ENCODE measurements at places on chromosomes 3 and 15. TPM values are rescaled to one million over a fixed set of nuclear protein-coding genes. Genes with fewer than 3 reads are reported as not detected.

GRCh38 chr3:5014391-5014790, 35.2 kb downstream of the BHLHE40 start:
- H3K27ac ChIP-seq: no peak overlapping the region
- H3K27me3 ChIP-seq: no peaks in the 10 kb centered on the region
- H3K4me3 ChIP-seq: no peak overlapping the region
- no peak for DNase-seq
- H3K36me3 ChIP-seq: no peaks in the 10 kb centered on the region

DNA sequence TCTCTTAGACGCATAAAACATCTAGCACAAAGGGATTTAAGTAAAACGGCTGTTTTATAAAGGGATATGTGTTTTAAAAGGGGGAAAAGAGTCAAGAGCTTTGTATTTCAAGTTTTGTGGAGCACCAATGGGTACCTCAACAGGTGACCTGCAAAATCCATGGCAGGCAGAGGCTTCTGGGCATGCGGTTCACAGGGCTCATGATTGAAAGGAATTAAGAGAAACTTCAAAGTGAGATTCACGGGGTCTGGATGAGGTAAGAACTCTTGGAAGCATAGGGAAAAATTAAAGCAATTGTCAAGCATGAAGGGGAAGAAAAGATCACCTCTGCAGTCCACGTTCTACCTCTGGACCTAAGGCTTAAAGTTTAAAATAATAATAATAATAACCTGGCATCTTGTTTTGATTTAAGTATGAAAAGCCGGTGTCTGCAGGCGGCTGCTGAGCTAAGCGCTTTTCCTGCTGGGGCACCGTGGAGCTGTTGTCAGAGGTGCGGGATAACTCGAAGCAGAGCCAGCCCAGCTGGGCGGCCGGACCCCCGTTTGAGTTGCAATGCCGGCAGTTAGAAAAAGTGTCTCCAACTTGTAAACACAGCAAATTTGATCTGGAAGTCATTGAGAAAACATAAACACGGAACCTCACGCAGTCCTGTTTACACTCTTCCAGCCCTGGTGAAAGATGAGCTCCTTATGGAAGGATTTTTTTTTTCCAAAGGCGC, 40.5 kb downstream of the HES1 start:
- no peak overlapping the region for H3K27ac ChIP-seq
- peaks cover 15% of the 10 kb centered on the region for H3K4me1 ChIP-seq
- peaks cover 73% of the 10 kb centered on the region for H3K27me3 ChIP-seq
- no peak for DNase-seq

DNA sequence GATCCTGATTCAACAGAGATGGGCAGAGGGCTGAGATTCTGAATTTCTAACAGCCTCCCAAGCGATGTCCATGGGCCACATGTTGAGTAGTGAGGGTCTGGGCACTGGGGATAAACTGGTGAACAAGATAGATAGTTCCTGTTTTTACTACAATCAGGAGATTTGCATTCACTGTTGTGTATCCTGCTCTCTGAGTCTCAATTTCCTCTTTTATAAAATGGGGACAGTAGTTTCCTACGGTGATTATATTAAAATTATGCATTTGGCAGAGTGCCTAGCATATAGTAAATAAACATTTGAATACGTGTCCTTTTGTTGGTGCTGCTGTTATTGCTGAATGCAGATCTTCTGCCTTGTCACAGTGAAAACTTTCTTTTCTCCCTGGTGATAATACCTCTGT, 102.5 kb downstream of the MYH15 start:
- DNase-seq: no peak
- no peak overlapping the region for H3K4me3 ChIP-seq
- H3K27ac ChIP-seq: no peak overlapping the region
- peaks cover 14% of the 10 kb centered on the region for H3K4me1 ChIP-seq

GOLGA8M gene
- total RNA-seq: 2.7 TPM

Measured in osteocyte (in vitro differentiated cells).